ENCODE measurements at places on chromosomes 13 and 19.

- H3K27me3 ChIP-seq, result no peaks in the 10 kb centered on the region
- no peaks in the 10 kb centered on the region for H3K36me3 ChIP-seq
- no peaks in the 10 kb centered on the region for H3K4me1 ChIP-seq
- no peak overlapping the region for H3K4me3 ChIP-seq
- DNase-seq, result no peak
Observed at GRCh38 chr13:100517135-100517534, 71.5 kb downstream of the GGACT start.

GRCh38 chr13:34025746-34026145 is 207.8 kb downstream of the RFC3 start:
- no peak for DNase-seq
- no peaks in the 10 kb centered on the region for H3K27me3 ChIP-seq
- no peaks in the 10 kb centered on the region for H3K4me1 ChIP-seq
- peaks cover 8% of the 10 kb centered on the region for H3K36me3 ChIP-seq
- H3K27ac ChIP-seq, result no peak overlapping the region

GRCh38 chr13:83839146-83839545 is 43.1 kb downstream of the SLITRK1 start:
- no peak overlapping the region for H3K4me3 ChIP-seq
- no peaks in the 10 kb centered on the region for H3K27me3 ChIP-seq
- no peaks in the 10 kb centered on the region for H3K36me3 ChIP-seq
- H3K27ac ChIP-seq, result no peak overlapping the region

DNA sequence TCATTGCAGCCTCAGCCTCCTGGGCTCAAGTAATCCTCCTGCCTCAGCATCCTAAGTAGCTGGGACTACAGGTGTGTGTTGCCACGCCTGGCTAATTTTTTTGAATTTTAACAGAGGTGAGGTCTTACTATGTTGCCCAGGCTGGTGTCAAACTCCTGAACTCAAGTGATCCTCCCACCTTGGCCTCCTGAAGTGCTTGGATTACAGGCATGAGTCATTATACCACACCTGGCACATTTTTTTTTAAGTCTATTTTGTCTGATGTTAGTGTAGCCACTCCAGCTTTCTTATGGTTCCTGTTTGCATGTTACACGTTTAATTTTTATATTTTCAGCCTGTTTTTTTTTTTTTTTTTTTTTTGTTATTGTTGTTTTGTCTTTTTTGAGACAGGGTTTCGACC is 24.8 kb downstream of the KDM4B start:
- H3K27ac ChIP-seq, result no peak overlapping the region
- H3K27me3 ChIP-seq, result no peaks in the 10 kb centered on the region
- no peak for DNase-seq
- no peaks in the 10 kb centered on the region for H3K4me1 ChIP-seq
- peaks cover 27% of the 10 kb centered on the region for H3K36me3 ChIP-seq

- no peak for DNase-seq
- H3K36me3 ChIP-seq, result no peaks in the 10 kb centered on the region
- H3K27ac ChIP-seq, result no peak overlapping the region
- H3K4me1 ChIP-seq, result no peaks in the 10 kb centered on the region
- H3K27me3 ChIP-seq, result no peaks in the 10 kb centered on the region
Observed at GRCh38 chr19:33201886-33202545, 7.9 kb downstream of the LRP3 start.

DNA sequence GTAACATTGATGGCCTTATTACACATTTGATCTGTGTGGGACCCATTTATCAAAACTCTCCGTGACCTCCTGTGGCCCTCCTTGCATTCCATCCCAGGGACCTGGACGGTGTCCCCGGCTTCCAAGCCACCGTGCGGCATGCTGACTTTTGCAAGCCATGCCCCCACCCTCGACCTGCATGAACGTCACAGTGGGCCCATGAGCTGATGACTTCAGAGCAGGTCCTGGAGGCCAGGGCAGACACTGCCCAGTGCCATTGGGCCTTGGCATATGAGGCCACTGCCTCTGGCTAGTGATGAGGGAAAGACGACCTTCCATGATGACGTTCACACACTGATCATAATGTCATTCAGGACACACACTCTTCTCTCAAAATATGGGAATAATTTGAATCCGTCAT is 62.8 kb downstream of the RAB20 start:
- DNase-seq, result no peak
- no peaks in the 10 kb centered on the region for H3K27me3 ChIP-seq
- no peak overlapping the region for H3K27ac ChIP-seq
- H3K4me3 ChIP-seq, result no peak overlapping the region
- peaks cover 93% of the 10 kb centered on the region for H3K36me3 ChIP-seq

GRCh38 chr13:87124785-87125074 is 546.4 kb upstream of the SLITRK5 start:
- H3K36me3 ChIP-seq, result no peaks in the 10 kb centered on the region
- H3K27me3 ChIP-seq, result no peaks in the 10 kb centered on the region
- no peak overlapping the region for H3K27ac ChIP-seq
- no peaks in the 10 kb centered on the region for H3K4me1 ChIP-seq
- no peak for DNase-seq

DNA sequence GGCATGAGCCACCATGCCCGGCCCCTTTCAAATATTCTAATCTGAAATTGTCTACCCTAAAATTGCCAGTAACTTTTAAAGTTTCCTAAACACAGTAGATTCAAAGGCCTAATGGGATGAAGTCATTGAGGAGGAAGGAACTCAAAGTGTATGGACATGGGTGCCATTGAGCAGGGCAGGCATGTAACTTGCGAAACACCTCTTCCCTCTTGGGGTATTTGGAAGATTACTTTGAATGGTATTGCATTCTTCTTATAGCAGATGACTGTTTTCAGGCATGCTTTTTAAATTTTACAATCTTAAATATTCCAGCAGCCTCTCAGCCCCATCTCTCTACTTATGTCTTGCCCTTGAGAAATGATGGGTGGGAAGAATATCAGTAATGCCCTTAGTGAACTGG is 21.0 kb downstream of the TM9SF2 start:
- no peak overlapping the region for H3K27ac ChIP-seq
- H3K36me3 ChIP-seq, result peaks cover 64% of the 10 kb centered on the region
- no peaks in the 10 kb centered on the region for H3K27me3 ChIP-seq
- DNase-seq, result no peak

DNA sequence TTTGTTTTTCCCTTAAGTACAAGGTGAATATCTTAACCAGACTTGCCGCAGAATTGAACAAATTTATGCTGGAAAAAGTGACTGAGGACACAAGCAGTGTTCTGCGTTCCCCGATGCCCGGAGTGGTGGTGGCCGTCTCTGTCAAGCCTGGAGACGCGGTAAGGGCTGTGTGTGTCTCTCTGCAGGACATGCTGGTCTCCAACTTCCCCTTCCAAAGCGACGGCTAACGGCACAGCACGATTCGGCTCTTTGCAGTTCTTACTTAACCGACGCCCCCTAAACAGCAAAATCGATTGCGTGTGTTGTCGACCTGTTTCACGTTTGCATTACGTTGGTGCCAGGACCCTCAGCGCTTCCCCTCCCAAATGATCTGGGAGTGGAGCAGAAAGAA is 73.2 kb downstream of the GGACT start:
- H3K36me3 ChIP-seq, result peaks cover 11% of the 10 kb centered on the region
- H3K4me1 ChIP-seq, result no peaks in the 10 kb centered on the region
- H3K27me3 ChIP-seq, result no peaks in the 10 kb centered on the region
- no peak overlapping the region for H3K27ac ChIP-seq
- H3K4me3 ChIP-seq, result no peak overlapping the region

- peaks cover 44% of the 10 kb centered on the region for H3K4me1 ChIP-seq
- H3K27ac ChIP-seq, result peak overlapping the region; percentile 67
- H3K36me3 ChIP-seq, result peaks cover 26% of the 10 kb centered on the region
- no peak overlapping the region for H3K4me3 ChIP-seq
Observed at GRCh38 chr13:113840541-113841352, 23.1 kb downstream of the GAS6 start.

DNA sequence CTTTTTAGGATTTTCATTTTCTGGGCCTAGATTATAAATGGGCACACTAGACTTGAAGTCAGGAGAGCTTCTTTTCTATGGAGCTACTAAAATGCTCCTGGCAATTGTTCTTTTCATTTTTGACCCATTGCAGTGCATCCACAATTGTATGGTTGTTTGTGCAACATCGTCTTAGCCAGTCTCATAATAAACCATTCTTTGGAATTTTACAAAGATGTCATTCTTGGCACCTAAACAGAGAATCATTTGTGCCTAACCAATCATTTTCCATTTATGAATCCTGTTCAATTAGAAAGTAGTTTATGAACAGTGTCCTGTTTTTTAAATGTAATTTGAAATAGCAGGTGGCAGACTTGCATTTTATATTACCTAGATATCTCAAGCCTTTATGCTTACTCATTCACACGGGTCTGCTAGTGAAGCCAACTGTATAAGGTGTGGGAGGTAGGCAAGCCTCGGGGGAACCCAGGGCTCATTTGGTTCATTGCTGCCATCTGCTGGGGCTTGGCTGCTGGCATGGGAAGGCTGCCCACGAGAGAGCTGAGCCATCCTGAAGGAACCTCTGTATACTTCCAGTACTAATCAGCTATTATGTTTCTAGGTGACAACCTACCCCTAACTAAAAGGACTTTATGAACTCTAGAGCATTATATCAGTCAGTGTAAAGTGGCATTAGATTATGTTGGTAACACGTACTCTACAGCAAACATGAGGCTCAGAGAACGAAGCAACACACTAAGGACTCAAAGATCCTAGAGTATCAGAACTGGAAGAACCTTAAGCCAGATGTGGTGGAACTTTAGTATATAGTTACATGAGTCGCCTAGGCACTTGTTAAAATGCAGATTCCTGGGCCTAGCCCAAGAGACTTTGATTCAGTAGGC is 60.0 kb downstream of the TPT1 start:
- H3K27ac ChIP-seq, result no peak overlapping the region
- no peak overlapping the region for H3K4me3 ChIP-seq
- peaks cover 19% of the 10 kb centered on the region for H3K36me3 ChIP-seq
- H3K4me1 ChIP-seq, result no peaks in the 10 kb centered on the region

GRCh38 chr19:55526216-55527196 is 10.4 kb downstream of the SBK2 start:
- H3K27me3 ChIP-seq, result no peaks in the 10 kb centered on the region
- H3K4me3 ChIP-seq, result no peak overlapping the region
- peaks cover 3% of the 10 kb centered on the region for H3K4me1 ChIP-seq
- DNase-seq, result no peak
- H3K36me3 ChIP-seq, result no peaks in the 10 kb centered on the region
- no peak overlapping the region for H3K27ac ChIP-seq

DNA sequence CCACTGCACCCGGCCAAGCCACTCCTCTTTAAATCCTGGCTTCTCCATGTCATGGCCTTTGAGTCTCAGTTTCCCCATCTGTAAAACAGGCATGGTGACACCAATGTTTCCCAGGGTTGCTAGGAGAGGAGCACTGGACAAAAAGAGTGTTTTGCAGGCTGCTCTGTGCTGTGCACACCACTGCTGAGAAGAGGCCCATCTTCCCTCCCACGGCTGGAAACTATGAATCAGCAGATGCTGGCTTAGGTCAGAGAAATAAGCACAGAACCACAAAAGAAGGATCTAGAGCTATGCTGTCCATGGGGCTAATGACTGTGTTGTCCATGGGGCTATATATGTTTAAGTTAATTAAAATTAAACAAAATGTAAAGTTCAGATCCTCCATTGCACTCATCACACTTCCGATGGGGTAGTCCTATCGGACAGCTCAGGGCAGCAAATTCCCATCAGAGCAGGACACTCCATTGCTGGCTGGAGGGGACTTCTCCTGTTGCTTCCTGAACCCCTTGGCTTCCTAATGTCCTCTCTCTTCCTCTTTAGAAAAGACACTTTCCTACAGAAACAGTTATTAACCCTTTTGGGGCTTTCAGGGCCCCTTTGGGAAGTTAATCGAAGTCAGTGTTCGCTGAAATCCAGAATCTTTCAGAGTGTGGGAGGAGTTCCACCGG is 37.1 kb downstream of the TSHZ3 start:
- no peaks in the 10 kb centered on the region for H3K27me3 ChIP-seq
- peaks cover 6% of the 10 kb centered on the region for H3K4me1 ChIP-seq
- DNase-seq, result no peak
- no peak overlapping the region for H3K4me3 ChIP-seq

DNA sequence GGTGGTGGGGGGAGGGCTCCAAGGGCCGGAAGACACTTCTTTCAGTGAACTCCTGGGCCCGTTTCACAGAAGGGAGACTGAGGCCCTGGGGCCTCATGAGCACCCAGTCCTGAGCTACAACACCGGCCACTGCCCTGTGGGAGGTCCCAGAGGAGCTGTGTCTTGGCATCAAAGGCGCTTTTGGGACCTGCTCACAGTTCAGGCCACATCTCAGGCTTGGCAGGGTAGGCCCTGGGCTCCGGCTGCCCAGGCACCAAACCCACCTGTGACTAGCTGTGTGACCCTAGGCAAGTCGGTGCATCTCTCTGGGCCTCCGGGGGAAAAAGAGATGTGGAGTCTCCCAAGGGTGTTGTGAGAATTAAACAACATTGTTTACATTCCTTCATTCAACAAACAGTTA is 29.5 kb downstream of the NFILZ start:
- no peak for DNase-seq
- no peak overlapping the region for H3K4me3 ChIP-seq
- no peaks in the 10 kb centered on the region for H3K36me3 ChIP-seq
- H3K27ac ChIP-seq, result no peak overlapping the region
- H3K27me3 ChIP-seq, result no peaks in the 10 kb centered on the region

GRCh38 chr19:3062165-3063105 is at the start of gene TLE5:
TLE5 (minus strand) TSS chr19:3062495; CDS start chr19:3062200, 295 bp downstream.
- H3K27ac ChIP-seq, result peak within 1 kb of the TSS; percentile 95
- peaks cover 17% of the 10 kb centered on the region for H3K36me3 ChIP-seq
- peaks cover 37% of the 10 kb centered on the region for H3K4me1 ChIP-seq
- peak; percentile 76 for DNase-seq

GRCh38 chr13:22596171-22596863 is 584.5 kb upstream of the SGCG start:
- no peaks in the 10 kb centered on the region for H3K4me1 ChIP-seq
- no peaks in the 10 kb centered on the region for H3K27me3 ChIP-seq
- H3K4me3 ChIP-seq, result no peak overlapping the region
- no peak for DNase-seq

GRCh38 chr13:32783067-32783466 is 196.8 kb downstream of the PDS5B start:
- H3K27ac ChIP-seq, result no peak overlapping the region
- peaks cover 16% of the 10 kb centered on the region for H3K36me3 ChIP-seq
- H3K27me3 ChIP-seq, result no peaks in the 10 kb centered on the region
- no peak for DNase-seq

DNA sequence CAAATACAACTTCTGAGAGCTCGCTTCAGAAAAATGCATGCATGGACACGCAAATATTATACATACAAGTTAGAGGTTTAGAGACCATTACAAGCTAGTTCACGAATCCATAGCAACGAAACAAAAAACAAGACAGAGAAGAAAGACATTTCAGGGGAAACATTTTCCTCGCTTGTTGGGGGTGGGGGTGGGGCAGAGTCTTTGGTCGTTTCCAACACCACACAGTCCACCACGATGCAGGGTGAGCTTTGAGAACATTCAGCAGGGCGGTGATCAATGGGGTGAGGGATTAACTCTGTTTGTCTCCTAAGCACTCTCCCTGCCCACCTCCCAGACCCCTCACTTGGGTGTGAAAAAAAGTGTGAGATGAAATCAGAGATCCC is 651 bp downstream of the OXGR1 start:
- no peak overlapping the region for H3K27ac ChIP-seq
- no peaks in the 10 kb centered on the region for H3K4me1 ChIP-seq
- H3K4me3 ChIP-seq, result peak overlapping the region; percentile 53
- H3K27me3 ChIP-seq, result peaks cover 22% of the 10 kb centered on the region
- no peaks in the 10 kb centered on the region for H3K36me3 ChIP-seq
